ENCODE measurements at places on chromosomes 1 and 21. TPM values are rescaled to one million over a fixed set of nuclear protein-coding genes. Genes with fewer than 3 reads are reported as not detected.
A peak's percentile ranks its signal among the peaks of the same experiment; 100 is the strongest.

DNA sequence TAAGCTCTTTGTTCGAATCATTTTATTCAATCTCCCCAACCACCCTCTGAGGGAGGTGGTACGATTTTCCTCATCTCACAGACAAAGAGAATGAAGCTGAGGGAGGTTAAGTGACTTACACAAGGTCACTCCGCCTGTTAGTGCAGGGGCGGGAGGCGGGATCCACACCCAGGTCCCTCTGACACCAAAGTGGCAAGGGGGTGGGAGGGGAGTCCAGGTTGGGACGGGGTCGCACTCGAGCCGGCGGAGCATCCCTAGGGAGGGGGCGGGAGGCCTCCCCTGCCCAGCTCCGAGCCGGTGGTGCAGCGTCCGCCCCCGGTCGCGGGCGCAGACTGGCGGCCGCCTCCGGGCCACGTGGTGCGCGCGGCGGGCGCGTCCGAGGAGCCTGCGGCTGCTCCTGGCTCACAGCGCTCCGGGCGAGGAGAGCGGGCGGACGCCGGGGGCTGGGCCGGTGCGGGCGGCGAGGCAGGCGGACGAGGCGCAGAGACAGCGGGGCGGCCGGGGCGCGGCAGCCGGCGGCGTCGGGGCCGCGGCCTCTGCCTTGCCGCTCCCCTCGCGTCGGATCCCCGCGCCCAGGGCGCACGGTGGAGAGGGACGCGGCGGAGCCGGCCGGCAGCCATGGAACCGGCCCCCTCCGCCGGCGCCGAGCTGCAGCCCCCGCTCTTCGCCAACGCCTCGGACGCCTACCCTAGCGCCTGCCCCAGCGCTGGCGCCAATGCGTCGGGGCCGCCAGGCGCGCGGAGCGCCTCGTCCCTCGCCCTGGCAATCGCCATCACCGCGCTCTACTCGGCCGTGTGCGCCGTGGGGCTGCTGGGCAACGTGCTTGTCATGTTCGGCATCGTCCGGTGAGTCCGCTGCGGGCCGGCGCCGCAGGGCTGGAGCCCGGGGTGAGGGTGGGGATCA, at the start of gene OPRD1:
Gene OPRD1, plus strand, starts transcription at position 405 of the 903 bp plus-strand sequence. Its CDS starts 214 bp downstream, at position 619.
- DNase-seq, result no peak

Gene C1orf141
- total RNA-seq, result not detected

Gene PRR9
- not detected for total RNA-seq

Gene ADAMTS4
- 0.82 TPM for total RNA-seq

GRCh38 chr1:53811414-53811851, 26.7 kb downstream of the NDC1 start:
- peak; percentile 31 for DNase-seq

DNA sequence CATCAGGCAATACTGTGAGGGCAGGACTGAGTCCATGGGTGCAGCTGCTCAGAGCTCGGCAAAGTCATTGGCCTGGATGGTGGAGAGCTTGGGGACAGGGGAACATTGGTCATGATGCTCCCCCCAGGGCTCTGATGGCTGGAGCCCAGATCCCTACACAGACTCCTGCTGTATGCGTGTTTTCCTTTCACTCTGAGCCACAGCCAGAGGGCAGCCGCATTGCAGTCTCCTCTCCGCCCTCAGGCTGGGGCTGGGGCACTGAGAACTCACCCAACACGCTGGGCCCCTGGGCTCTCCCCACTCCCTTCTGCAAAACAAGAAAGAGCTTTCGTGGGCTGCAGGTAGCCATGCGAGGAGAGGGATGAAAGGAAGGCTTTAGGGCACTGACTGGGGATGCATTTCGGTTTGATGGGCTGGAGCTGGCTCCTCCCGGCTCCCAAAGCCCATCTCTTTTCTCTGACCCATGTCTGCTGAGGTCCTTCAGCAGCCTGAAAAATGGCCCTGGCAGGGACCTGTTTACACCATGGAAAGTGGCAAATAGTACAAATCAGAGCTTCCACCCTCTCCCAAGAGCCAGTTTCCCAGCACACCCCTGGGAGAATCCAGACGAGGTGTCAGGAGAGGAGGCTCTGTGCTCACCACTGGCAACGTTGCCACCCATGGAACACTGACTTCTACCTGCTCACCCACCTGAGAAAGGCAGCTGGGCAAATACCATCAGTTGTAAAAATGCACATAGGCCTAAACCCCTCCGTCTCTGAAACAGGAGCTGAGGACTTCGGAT, 43.8 kb downstream of the CAPN2 start:
- DNase-seq, result no peak

Gene SFN
- total RNA-seq, result 1.8 TPM

Gene AXDND1
- 1.4 TPM for total RNA-seq

GRCh38 chr1:7560128-7560527, 211.0 kb upstream of the VAMP3 start:
- no peak for DNase-seq

Gene SMCP
- not detected for total RNA-seq

Gene DYNLT5
- total RNA-seq, result not detected

Gene PPIAL4G
- 0.60 TPM for total RNA-seq

Gene TTC22
- total RNA-seq, result 5.0 TPM

DNA sequence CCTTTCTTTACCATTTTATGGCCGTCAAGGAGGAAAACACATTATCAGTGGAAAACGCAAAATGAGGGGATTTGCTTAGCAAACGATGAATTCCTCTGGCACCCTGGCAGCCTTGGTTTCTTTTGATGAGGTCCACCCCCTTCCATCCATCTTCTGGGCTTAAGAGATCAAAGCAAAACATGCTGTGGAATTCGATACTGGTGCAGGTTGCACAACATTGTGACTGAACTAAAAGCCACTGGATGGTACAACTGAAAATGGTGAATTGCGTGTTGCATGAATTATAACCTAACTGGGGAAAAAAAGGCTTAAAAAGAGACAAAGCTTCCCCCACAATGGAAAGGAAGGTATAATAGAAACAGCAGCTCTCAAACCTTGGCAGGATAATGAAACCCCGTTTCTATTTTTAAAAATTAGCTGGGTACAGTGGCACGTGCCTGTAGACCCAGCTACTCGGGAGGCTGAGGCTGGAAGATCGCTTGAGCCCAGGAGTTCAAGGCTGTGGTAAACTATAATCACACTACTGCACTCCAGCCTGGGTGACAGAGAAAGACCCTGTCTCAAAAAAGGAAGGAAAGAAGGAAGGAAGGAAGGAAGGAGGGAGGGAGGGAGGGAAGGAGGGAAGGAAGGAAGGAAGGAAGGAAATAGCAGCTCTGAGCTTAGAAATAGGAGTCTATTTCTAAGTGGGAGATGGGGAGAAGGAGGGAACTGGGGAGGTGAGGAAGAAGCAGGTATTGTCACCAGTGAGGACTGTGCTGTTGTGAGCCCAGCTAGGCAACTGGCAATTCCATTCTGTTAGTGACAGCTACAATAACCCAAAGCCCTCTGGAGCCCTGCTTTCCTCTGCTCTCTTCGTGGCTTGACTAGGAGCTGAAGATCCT, 29.0 kb upstream of the LGALS8 start:
- DNase-seq, result no peak

Gene KLHDC9
- total RNA-seq, result 0.61 TPM

Data from activated CD8-positive, alpha-beta T cell treated with anti-CD3 and anti-CD28 coated beads, Interleukin-2, amount 10 ng/mL, durations not matched to agents 7 days and 5 days (primary cell).